Stomach (tissue), 19 donors: ENCODE measurements at places on chromosomes 4 and X. TPM values are rescaled to one million over a fixed set of nuclear protein-coding genes. Genes with fewer than 3 reads are reported as not detected.

DNA sequence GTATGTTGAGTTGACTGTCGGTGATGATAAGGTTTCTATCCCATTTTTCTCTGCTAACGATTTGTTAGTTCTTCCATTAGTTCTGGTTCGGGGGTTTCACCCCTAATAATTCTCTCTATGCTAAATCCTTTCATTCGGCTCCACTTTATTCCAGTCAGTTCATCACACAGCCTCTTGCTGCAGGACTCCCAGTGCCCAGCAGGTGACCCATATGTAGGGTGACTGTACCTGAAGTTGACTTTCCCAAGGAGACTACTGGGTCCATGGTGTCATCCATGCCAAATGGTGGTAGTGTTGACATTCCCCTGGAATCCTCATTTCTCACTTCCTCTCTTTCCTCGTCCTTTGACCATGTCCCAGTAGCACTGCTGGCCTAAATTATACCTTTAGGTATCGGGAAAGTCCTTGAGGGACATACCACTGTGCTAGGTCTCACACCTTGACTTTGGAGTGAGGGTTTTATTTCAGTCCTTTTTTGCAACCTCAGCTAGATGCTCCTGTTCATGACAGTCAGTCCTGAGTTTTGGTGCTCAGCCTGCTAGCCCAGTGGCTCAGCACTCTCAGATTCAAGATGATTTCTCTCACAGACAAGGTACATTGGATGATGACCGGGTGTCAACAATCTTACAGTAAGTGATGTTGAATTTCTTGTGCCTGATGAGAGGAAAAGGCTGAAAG, 105.1 kb upstream of the ARHGAP24 start:
- DNase-seq = no peak

GRCh38 chr4:37666625-37667071, 19.5 kb downstream of the RELL1 start:
- peak; percentile 77 for DNase-seq

- no peak for DNase-seq
Observed at GRCh38 chr4:164526933-164527583, 226.9 kb upstream of the SMIM31 start.

Gene CXCL10
- total RNA-seq = not detected

Gene GALNTL6
- not detected for total RNA-seq
